ENCODE measurements at places on chromosomes 4 and X.

GRCh38 chr4:2247128-2248043 lies 5.5 kb upstream of the HAUS3 start:
- DNase-seq, result no peak

GRCh38 chrX:14051416-14051815 lies 21.7 kb upstream of the GEMIN8 start:
- no peak for DNase-seq

GRCh38 chrX:130772105-130772775 lies 130.8 kb downstream of the ENOX2 start:
- DNase-seq, result no peak

GRCh38 chr4:184395971-184396391 lies 78.4 kb downstream of the IRF2 start:
- DNase-seq, result no peak

DNA sequence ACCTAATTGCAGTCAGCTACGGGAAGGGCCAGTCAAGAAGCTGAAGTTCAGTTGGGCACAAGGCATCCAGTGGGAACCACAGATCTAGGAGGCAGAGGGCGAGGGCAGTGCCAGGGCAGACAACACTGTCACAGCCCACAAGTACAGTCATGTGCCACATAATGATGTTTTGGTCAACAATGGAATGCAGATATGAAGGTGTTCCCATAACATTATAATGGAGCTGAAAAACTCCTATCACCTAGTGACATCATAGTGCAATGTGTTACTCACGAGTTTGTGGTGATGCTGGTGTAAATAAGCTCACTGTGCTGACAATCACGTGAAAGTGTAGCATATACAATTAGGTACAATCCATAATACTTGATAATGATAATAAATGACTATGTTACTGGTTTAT lies 4.5 kb upstream of the TMEM255A start:
- no peak for DNase-seq

DNA sequence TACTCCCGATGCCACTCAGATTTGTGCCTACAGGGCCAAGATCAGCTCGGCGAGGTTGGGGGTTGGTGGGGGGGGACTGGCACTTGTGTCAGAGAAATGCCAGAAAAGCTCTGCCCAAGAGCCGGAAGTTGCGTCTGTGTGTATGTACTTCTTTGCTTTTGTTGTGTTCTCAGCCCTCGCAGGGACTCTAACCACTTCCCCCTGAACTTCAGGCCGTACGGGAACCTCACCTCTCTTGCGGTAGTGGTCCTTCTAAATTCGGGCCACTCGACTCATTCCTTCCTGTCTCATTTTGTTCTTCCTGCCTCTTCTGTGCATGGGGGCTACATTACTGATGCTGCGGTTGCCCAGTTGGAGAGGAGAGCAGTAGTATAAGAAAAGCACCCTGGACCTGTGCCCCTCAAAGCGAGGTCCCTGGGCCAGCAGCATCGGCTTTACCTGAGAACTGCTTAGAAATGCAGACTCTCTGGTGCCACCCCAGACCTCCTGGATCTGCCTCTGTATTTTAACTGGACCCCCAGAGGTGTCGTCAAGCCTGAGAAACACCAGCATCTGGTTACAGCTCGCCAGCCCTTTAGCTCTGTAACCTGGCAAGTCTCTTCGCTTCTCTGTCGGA lies 146.3 kb upstream of the RPS6KA3 start:
- no peak for DNase-seq

DNA sequence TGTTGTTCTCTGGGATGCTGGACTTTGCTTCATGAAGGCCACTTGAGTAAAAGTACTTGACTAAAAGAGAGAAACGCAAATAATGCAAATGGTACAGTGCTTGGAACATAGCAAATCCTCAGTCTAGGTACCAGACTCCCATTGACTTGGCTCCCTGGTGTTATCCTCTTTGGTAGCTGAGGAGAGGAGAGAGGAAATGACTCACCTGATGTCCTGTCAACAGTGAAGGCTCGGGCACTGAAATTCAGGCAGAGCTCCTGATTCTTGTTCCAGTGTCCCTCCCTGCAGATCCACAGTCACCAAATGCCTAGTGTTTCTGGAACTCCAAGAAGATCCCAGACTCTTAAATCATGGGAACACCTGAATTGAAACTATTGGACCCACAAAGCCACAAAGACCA lies 22.5 kb upstream of the TCEAL4 start:
- DNase-seq, result no peak

- DNase-seq, result peak; percentile 80
These were observed 106.3 kb downstream of the TRAPPC11 start for GRCh38 chr4:183765251-183765911.

- no peak for DNase-seq
These were observed 81.5 kb downstream of the FAM193A start for GRCh38 chr4:2617955-2618354.
